Left cardiac atrium (tissue), 4 donors: ENCODE measurements at places on chromosomes 13 and 19. TPM values are rescaled to one million over a fixed set of nuclear protein-coding genes. Genes with fewer than 3 reads are reported as not detected.

The IGSF23 gene
- total RNA-seq: not detected

The PDX1 gene
- not detected for total RNA-seq

DNA sequence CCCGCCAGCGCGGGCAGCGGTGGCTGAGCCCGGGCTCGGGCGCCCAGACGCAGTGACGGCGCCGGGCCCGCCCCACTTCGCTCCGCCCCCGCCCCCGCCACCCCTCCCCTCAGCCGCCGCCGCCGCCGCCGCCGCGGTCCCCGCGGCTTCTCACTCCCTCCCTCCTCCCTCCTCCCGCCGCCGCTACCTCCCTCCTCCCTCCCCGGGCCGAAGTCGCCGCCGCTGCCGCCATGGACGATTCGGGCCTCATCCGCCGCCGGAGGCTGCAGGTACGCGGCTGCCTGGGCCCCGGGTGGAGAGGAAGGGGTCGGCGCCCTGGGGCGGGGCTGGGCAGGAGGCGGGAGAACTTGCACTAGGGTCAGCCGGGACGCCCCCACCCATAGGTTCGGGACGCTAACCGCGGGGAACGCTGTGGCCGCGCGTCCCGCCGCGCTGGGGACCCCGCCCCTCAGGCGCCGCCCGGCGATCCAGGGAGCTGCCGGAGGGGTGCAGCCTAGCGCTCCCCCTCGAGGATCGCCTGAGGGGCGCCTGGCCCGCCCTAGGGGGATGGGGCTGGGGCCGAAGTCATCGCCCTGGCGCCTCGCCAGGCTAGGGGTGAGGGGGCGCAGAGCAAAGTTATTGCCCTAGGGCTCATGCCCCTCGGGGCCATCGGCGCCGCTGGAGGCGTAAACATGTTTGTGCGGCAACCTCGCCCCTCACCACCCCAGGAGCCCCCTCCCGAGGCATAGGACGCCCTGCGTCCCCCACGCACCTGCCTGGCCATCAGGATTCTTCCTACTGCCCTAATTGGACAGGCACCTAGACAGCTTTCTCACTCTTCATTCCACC lies 427 bp downstream of the RTBDN start:
- DNase-seq: peak; percentile 28

- DNase-seq: no peak
Observed at GRCh38 chr19:51916167-51916566, 11.1 kb upstream of the ZNF613 start.

DNA sequence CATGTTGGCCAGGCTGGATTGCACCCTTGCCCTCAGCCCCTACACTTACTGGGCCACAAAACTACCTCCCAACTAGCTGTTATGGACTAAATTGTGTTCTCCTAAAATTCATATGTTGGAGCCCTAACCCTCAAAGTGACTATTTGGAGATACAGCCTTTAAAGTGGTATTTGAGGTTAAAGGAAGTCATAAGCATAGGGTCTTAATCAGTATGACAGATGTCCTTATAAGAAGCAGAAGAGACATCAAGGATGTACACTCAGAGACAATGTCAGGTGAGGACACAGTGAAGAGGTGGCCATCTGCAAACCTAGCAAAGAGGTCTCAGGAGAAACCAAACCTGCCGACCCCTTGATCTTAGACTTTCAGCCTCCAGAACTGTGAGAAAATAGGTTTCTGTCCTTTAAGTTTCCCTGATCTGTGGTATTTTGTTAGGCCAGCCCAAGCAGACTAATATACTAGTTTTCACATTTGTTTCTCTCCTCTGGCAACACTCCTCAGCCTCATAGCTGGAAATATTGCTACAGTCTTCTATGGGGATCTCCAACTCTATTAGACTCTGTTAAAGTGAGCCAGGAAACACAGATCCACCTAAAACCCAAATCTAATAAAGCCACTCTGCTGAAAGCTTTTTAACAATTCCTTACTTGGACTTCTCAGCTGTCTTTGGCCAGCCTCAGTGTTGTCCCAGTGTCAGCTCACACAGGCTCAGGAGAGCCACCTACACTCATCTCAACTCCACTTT lies 256.5 kb downstream of the TBC1D4 start:
- DNase-seq: no peak

GRCh38 chr13:80707000-80707983 lies 366.4 kb upstream of the SPRY2 start:
- no peak for DNase-seq

DNA sequence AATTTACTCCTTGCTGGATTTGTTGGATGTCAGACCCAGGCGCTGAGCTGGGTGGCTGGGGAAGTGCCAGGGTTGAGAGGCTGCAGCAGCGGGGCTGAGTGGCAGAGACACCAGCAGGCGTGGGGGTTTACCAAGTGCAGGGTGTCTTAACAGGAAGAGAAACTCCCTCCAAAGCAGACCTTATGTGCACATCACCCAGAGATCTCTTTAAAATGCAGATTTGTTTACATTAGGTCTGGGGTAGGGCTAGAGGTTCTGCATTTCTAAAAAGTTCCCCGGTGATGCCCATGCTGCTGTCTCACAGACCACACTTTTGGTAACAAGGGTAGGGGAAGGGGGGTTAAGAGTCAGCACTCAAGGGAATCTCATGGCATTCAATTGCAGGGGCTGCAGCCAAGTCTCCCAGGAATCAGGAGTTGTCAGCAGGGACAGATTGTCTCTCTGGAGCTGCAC lies 80.7 kb upstream of the OLFM4 start:
- no peak for DNase-seq

- DNase-seq: peak; percentile 100
Observed at GRCh38 chr19:17555480-17555928, at the start of gene COLGALT1. TSS of gene COLGALT1 (plus strand) at chr19:17555649. CDS start at chr19:17555714, 65 bp downstream.
